ENCODE measurements at places on chromosomes 16 and 17.

GRCh38 chr17:67215991-67216421, 29.0 kb downstream of the HELZ start:
- DNase-seq = no peak

GRCh38 chr17:72984926-72985325, 107.6 kb downstream of the SLC39A11 start:
- DNase-seq = no peak

GRCh38 chr16:82621781-82622180, 5.0 kb upstream of the CDH13 start:
- no peak for DNase-seq

DNA sequence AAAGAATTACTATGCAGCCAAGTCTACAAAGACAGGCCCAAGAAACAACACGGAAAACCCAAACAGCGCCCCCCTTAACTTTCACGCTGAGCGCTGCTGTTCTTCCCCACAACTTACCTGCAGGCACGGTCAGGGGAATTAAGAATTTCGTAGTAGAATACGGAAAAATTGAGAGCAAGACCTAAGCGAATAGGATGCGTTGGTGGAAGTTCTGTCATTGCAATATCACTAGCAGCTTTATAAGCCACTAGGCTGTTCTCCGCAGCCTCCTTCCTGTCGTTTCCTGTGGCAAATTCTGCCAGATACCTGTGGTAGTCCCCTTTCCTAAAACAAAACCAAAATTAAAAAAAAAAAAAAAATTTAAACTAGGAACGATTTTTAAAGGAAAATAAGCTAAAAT, 39.0 kb downstream of the YWHAE start:
- DNase-seq = no peak

DNA sequence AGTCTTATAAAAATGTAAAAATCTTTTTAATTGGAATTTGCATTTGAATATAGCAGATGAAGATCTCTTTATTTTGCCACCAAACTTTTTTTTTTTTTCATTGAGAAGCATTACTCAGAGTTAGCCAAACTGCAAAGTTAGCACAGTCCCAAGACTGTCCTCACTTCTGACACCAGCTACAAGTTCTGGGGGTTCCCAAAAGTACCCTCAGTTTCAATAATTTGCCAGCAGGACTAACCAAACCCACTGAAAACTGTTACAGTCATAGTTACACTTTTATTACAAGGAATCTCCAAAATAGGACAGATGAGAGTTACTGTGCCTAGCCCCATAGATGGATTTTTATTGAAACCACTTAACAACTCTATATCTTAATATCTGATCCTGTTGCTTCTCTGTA, 144.1 kb downstream of the CHD9 start:
- no peak for DNase-seq

DNA sequence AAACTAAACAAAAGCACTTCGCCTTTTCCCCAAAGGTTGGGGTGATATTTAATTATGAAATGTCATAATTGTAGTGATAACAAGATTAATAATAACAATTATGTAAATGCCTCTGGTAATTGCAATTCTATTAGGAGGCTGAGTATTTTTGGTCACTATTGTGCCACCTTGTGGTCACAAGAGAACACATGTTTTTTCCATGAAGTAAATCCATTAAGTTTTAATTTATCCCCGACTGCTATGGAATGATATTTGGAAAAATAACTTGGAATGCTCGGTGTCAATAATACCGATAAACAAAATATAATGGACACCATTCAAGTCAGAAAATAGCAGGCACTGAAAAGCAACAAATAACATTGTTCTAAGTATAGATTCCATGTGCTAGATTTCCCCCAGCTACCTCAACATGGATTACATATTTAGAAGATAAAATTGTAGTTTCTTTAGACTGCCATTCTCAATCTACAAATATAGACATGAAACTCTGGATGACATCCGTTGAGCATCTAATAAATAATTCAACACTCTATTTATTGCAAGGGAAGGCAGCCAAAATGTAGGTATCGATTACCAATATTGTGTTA, 25.0 kb upstream of the KCNJ2 start:
- peak; percentile 15 for DNase-seq

DNA sequence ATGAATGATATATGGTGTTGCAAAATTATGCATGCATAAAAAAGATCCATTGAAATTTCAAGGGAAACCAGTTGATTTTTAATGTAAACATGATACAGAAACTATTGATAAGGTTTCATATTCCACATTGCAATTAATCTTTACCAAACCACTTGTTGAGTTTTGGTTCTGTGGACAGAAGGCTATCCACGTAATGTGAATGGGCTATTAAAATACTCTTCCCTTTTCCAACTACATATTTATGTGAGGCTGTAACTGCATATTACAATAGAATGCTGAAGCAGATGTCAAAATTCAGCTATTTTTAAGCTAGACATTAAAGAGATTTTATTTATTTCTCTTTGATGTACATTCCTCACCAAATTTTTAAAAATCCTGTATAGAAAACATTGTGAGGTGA, 33.7 kb upstream of the VPS4A start:
- DNase-seq = no peak

- DNase-seq = no peak
Observed at GRCh38 chr16:84780544-84781376, 39.0 kb upstream of the CRISPLD2 start.

GRCh38 chr16:27795992-27796614, 246.2 kb downstream of the KATNIP start:
- DNase-seq = peak; percentile 45

DNA sequence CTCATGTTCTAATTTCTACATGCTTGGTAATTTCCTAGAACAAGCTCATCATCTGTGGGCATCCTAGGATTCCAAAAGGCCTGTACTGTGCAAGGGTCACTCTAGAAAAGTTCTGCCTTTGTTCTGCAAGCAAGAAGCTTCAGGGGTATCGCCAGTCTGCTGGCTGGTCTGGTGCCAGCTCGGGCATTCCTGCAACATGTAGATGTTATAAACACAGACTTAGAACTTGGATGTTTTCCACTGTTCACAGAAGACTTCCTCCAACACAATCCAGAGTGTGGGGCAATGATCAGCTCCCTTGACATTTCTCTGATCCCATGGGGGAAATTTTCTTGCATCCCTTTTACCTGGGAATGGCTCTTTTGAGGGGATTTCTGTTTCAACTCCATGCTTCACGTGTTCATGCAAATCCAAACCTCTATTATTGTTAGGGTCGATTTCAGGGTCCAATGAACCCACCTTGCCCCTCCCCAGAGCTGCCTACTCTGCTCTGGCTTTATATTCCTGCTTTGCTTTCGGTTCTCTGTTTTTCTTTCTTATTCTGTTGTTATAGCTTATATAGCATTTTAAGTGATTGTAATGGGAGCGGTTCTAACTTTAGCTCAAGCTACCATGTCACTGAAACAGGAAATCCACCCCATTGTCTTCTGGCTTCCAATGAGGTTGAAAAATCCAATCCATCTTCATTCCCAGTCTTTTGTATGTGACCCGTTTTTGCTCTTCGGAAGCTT, 25.3 kb downstream of the UBE2O start:
- peak; percentile 5 for DNase-seq

GRCh38 chr17:5667871-5668270, 83.6 kb upstream of the NLRP1 start:
- no peak for DNase-seq

GRCh38 chr16:57388359-57389086, 16.0 kb upstream of the CCL17 start:
- no peak for DNase-seq

DNA sequence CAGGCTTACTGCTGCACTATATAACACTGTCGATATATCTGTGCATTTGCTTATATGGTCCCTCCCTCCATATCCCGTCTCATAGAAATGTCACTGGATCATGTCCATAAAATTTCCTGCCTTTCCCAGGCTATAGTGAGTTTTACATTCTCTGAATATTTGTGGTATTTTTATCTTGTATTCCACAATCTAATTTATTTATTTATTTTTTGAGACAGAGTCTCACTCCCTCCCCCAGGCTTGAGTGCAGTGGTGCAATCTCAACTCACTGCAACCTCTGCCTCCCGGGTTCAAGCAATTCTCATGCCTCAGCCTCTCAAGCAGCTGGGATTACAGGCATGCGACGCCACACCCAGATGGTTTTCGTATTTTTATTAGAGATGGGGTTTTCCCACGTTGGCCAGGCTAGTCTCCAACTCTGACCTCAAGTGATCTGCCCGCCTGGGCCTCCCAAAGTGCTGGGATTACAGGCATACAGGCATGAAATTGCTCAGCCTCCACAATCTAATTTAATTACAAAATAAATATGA, 12.9 kb downstream of the TRIM37 start:
- DNase-seq = no peak

DNA sequence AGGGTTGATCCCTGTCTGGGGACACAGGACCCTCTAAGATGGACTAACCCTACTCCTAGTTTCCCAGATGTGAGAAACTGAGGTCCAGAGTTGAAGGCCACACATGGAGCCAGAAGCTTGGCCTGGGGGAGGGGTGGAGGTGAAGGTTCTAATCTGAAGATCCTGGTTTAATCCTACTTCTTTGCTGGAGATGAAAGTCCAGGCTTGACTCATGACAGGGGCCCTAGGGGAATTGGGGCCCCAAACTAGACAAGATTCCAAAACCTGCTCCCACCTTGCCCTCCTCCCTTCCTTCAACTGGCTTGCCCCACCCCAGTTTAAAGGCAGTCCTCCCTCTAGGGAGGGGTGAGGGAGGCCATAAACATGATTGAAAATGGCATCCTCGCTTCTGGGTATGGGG, 21.6 kb downstream of the IGF2BP1 start:
- no peak for DNase-seq

GRCh38 chr17:60327134-60327900, 64.6 kb downstream of the USP32 start:
- DNase-seq = no peak

- DNase-seq = peak; percentile 64
Observed at GRCh38 chr17:8745586-8746500, 1.2 kb upstream of the CCDC42 start.

- DNase-seq = no peak
Observed at GRCh38 chr17:67323445-67323844, 42.9 kb downstream of the PSMD12 start.

DNA sequence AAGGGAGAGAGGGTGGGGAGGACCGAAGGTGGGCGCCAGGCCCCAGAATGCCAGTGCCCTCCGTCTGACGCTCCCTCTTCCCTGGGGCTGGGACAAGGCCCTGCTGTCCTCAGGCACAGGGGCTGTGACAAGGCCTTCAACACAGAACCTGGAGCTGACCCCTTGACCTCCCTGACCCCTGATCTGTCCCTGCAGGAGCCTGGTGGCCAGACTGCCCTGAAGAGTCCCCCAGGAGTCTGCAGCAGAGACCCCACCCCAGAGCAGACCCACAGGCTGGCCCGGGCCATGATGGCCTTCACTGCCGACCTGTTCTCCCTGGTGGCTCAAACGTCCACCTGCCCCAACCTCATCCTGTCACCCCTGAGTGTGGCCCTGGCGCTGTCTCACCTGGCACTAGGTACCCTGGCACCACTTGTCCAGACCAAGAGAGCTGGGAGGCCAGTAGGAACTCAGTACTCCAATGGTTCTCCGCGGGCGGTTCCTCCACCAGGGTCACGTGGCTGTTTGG, 2.9 kb downstream of the SERPINF2 start:
- DNase-seq = no peak

DNA sequence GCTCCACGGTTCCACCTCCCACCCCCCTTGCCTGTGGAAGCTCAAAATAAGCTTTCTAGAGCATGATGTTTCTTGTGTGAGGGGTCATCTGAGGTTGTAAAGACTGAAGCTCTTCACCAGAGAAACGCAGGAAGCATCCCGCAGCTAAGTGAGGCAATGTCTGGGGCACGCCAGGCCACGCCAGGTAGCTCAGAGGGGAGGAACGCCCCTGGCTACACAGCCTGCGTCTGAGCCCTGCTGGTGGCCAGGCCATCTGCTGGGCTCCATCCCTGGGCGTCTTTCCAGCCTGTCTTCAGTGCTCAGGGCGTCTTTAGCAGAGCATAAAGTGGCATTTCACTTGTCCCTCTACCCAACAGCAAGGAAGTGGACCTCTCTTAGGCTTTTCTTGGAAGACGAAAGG, 15.2 kb downstream of the SOCS3 start:
- DNase-seq = no peak

DNA sequence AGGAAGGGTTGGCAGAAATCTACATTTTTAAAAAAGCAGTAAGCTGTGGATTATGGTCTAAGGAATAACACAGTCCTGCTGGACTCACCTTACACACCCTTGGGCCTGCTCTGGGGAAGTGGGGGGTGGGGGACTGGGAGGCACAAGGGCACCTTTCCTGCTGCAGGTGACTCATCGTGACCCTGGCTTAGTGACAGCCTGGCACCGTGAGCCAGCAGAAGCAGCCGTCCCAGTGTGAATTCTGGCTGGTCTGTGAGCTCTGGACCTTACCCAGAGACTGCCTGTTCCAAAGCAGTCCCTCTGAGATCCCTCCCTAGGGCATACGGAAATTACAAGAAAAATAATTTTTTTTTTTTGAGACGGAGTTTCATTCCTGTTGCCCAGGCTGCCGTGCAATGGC, 4.2 kb upstream of the CRK start:
- no peak for DNase-seq

DNA sequence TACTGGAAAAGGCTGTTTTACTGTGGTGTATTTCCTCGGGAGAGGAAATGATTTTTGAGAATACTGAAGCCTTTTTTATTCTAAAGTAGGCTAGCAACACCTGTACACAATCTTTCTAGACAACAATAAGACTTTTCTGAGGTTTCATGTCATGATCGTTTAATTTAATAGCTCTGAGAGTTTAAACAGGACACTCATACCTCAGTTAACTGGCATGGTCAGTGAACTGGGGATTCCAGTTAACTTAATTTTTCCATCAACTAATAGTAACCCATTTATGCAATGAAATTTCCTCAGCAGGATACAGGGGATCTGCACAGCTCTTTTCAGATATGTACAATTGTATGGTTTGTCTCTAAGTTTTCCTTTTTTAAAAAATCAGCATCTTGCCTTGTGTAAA, 262.6 kb downstream of the NTN1 start:
- DNase-seq = no peak

- no peak for DNase-seq
Observed at GRCh38 chr17:73772107-73772705, 128.0 kb upstream of the SDK2 start.

GRCh38 chr16:3485821-3486505, 9.3 kb downstream of the C16orf90 start:
- DNase-seq = no peak

- no peak for DNase-seq
Observed at GRCh38 chr16:77414752-77415231, 20.0 kb downstream of the ADAMTS18 start.

All from inflammatory macrophage treated with lipopolysaccharide for 1 hour (primary cell).